ENCODE measurements at places on chromosomes 13 and 19.

GRCh38 chr13:50712881-50713280 is 130.6 kb downstream of the DLEU7 start:
- no peak for DNase-seq

GRCh38 chr19:55451163-55451964 is 8.3 kb upstream of the SHISA7 start:
- peak; percentile 34 for DNase-seq

DNA sequence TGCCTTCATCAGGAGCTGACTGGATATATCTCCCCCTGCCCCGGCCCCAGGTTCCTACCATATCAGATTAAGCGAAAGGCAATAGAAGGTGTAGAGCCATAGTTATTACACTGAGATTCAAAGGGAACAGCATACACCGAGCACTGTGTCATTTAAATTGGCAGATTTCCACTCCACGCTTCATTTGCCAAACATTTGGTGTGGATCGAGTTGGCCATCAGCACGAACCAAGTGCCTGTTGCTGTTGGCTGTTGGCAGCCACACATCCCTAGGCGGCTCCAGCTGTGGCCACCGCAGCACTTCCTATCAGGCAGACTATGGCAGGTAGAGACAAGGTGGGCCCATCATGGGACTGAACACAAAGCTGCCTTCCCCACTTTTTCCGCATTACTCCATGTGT is 115.8 kb downstream of the CCNA1 start:
- DNase-seq, result no peak

- DNase-seq, result no peak
Measured at GRCh38 chr13:78881751-78882150, 222.8 kb upstream of the OBI1 start.

Data from CD4-positive, alpha-beta T cell treated with Interleukin-17A for 1 hour (primary cell).